Activated CD4-positive, alpha-beta T cell treated with anti-CD3 and anti-CD28 coated beads, Interleukin-2, amount 50 U/mL, for 16 hours (primary cell): ENCODE measurements at places on chromosomes 12 and 14.

- DNase-seq = no peak
Observed at GRCh38 chr12:58046271-58046670, 104.9 kb downstream of the ATP23 start.

DNA sequence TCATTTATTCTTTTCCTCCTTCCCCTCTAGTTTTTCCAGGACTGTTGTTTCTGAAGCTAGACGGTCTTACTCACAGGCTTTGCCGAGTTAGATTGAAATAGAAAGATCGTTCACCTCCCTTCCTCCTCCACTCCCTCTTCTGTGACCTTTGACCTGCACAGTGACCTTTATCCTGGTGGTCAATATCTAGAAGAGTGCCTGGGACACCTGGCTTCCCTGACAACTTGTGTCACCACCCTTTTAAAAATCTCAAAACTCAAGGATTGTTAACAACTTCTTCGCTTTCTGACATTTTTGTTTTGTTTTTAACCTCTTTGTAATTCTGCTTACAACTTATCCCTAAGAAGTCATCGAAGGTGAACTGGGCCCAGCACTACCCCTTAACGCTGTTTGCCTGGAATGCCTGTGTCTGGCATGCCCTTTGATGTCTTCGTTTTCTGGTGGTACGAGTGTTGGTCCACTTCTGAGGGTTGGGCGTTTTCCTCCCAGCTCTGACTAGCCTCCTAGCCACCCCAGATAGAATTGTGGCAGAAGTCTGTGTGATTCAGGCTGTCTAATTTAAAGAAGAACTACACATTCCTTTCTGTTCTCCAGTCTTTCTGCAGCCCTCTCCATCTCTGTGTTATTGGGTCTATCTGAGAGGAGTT lies 2.8 kb upstream of the KRT75 start:
- DNase-seq = no peak

DNA sequence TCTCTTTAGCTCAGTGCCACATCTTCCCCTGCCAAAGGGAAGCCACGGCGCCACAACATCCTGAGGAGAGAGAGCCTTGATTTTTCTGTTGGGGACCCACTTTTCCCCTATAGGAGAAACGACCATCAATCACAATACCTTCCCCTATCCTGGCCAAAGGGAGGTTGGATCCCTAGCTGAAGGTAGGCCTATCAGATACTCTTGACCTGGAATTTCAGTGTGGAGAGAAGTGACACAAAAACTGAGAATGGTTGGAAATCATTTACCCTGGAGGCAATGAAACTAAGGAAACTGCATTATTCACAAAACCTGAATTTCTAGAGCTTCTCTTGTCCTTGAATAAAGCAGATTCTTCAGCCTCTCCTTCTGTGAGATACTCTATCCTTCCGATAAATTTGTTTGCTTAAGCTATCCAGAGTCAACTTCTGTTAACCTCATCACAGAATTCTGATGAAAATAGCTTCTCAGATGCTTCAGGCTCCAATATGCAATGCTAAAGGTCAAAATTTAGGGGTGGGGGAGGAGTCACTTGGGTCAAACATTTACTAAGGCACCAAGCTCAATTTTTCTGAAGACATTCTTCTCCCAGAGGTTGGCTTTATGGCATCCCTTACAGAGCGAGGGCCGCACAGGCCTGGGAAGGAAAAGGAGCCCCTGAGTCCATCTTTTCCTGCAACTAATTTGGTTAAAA lies 27.0 kb upstream of the DUSP6 start:
- DNase-seq = no peak

GRCh38 chr14:76486251-76486743 lies 110.4 kb downstream of the ESRRB start:
- DNase-seq = no peak

DNA sequence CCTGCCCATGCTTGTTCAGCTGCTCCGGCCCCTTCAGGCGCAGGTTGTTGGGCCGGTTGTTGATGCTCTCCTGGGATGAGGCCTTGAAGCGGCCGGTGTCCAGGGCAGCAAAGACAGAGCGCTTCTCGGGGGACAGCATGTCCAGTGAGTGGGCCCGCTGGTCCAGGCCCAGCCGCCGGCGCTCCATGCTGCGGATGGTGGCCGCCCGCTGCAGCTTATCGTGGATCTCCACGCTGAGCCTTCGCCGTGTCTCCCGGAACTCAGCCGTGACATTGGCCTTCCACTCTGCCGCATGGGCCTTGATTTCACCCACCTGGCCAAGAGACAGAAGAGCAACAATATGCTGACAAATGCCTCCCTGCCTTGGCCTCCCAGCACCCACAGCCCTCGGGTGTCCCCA lies 137.2 kb downstream of the KCNK10 start:
- DNase-seq = no peak

- no peak for DNase-seq
Observed at GRCh38 chr14:54123841-54124240, 167.2 kb upstream of the BMP4 start.

DNA sequence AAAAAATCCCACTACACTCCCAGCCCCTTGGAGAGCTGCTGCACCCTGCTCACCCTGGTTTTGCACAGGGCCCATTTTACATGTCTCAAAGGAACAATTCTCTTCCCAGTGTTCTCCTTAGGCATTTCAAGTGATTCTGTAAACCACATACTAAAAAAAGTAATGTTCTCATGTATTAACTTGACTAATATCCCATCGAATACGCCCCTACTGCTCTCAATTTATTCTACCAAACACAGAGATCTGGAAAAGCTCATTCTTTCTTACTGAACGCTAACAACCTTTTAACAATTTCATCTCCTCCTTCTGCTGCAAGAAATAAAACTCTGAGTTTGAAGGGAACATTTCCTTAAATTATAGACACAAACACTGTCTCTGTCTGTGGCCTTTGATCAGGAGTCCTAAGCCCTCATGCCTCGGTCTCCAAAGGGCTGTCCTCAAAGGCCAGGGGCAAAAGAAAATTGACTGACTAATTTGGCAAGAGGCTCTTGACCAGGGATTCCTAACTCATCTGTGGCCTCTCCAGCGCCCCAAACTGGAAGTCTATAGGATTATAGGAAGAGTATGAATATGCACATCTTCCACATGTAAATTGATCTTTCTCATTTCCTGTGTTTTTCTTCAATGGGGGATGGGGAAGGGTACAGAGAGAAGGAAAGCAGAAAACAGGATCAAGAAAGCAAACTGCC lies 17.1 kb upstream of the TSPAN11 start:
- DNase-seq = no peak

- DNase-seq = no peak
Observed at GRCh38 chr12:53941750-53942149, 3.1 kb downstream of the HOXC13 start.

GRCh38 chr14:29851397-29851796 lies 76.2 kb downstream of the PRKD1 start:
- no peak for DNase-seq

DNA sequence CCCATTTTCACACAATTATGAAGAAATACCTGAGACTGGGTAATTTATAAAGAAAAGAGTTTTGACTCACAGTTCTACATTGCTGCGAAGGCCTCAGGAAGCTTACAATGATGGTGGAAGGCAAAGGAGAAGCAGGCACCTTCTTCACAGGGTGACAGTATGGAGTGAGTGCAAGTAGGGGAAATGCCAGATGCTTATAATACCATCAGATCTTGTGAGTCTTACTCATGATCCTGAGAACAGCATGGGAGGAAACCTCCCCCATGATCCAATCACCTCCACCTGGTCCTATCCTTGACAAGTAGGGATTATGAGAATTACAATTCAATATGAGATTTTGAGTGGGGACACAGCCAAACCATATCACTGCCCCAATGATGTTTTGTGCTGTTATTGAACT lies 189.3 kb upstream of the CRY1 start:
- DNase-seq = no peak

DNA sequence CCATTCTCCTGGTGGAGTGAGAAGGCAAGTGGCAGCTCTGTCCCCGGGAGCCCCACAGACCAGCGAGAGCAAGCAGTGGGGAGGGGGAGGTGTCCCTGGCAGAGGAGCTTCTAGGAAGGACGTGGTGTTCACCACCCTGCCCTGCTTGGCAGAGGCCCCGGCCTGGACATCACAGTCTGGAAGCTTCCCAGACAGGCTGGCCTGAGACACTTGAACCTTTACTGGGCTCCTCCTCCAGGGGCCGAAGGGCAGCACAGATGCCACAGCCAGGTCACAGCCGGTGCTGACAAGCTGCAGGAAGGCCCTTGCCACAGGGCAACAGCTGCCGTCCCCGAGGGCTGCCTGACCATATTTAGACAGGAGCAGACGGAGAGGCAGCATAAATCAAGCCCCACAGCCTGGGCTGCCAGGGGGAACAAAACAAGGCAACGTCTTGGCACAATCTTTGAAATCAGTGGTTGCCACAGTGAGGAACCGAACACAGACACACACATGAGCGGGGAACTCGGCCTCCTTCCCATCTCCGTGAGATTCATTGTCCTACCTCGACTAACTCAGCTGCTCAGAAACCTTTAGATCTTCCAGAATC lies 28.5 kb downstream of the PRIMA1 start:
- no peak for DNase-seq
